Spleen (tissue), 13 donors: ENCODE measurements at places on chromosomes 5 and 9. TPM values are rescaled to one million over a fixed set of nuclear protein-coding genes. Genes with fewer than 3 reads are reported as not detected.

DNA sequence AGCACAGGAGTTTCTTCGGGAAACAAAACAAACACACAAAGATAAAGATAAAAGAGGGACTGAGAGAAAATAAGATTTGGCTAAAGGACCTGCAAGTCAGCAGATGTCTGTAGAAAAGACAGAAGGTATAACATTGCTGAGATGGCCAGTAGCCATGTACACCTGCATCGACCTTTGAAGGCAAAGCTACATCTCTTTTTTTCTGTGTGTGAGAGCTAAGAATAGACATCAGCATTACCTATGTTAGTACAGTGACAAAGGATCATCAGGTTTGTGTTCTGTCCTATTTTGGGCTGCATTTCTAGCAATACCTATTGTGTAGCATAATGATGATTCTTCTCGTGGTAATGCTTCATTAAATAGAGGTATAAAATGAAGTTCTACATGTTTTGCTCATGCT, 64.9 kb downstream of the KDM4C start:
- DNase-seq = no peak

- DNase-seq = no peak
These were observed 15.5 kb upstream of the GLRX start for GRCh38 chr5:95838001-95838520.

ARL10 gene
- 17.8 TPM for total RNA-seq

DNA sequence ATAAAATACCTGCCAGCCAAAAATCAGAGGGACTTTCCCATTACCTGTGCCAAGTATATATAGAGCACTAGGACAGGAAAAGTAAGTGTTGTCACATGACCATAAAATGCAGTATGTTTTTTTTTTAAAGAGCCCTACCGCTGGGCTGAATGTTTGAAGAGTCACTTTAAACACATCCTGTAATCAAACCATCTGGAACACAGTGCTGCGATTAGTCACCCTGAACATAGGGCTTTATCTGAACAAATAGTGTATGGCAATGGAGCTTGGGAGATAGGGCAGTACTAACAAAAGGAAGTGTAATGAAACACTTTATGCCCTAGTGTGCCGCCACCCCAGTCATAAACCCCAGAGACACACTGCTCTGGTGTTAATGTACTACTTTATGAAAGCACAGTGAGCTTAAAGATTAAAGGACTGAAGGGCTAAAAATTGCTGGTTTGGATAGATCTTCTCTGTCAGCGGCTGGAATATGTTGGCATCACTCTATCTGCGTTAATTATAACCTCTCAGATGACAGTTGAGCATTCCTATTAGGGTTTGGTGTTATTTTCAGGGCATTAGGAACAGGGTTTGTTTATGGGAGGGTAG, 90.4 kb downstream of the ZNF608 start:
- no peak for DNase-seq

DNA sequence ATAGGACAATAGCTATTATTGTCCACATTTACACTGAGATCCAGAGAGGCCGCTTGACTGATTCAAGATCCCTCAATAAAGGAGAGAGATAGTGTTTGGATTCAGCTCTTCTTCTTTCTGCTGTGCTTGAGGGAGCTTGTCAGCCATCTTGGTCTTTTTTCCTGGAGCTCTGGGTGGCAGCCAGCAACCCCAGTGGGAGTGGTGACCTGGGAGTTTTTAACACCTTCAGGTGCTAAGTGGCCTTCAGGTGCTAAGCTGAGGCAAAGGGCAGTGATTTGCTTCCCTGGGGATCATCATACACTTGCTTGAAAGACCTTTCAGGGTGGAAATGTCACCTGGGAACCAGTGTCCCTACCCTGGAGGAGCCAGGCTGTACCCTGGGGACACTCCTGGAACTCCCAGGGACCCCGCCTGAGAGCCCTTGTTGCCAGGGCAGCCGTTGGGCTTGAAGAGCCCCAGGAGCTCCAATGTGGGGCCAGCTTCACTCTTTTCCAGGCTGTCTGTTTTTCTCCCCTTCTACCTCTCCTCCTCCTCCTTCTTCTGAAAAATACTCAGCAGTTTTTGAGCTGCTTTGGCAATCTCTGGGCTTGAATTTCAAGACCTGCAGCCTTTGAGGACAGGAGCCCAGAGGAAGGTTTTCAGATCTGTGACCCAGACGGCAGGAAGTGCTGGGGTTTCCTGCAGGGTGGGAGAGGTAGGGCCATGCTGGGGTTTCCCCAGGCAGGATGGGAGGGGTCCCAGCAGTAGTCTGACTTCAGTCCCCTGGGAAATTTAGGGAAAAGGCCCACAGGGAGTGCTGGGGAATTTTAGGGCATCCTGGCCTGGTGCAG, 59.7 kb downstream of the FGF18 start:
- DNase-seq = no peak

CSF2 gene
- total RNA-seq = not detected

DNA sequence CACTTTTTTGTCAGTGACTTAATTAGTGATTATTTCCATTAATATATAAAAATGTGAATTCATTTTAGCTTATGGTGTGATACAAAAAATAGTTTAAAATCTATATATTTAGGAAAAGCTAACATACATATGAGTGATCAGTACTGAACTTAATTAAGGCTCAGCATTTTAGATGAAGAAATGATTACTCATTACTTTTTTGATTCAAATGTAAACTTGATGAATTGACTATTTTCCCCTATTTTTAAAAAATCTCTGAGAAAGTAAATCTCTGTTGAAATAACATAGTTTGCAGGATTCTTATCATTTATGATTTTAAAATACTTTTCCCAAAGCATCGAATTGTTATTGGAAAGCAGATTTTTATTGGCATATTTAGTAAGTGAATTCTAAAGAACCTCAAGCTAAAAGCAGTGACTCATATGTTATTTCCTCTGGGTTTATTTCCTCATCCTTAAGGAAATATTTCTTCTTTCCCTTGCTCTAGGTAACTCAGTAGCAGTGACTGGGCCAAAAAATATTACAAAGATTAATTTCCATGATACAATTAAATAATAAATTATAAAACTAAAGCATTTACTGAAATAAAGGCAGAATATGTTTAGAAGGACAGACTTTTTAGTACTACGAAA, 290.6 kb downstream of the FER start:
- no peak for DNase-seq

DNA sequence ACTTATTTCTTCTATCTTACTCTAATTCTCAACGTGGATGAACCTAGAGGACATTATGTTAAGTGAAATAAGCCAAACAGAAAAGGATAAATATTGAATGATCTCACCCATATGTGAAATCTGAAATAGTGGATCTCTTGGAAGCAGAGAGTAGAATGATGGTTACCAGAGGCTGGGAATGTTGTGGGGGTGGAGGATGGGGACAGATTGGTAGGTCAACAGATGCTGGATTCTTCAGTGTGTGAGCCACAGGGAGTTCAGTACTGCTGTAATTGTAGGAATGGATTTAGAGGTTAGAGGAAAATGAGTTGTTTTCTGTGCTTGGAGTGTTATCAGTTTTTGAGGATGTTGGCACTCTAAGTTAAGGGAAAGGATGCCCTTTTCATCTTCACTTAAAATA, 190.6 kb downstream of the FBXL7 start:
- DNase-seq = no peak

GRCh38 chr5:38795986-38796741, 49.6 kb upstream of the OSMR start:
- no peak for DNase-seq

DDX4 gene
- total RNA-seq = not detected

DNA sequence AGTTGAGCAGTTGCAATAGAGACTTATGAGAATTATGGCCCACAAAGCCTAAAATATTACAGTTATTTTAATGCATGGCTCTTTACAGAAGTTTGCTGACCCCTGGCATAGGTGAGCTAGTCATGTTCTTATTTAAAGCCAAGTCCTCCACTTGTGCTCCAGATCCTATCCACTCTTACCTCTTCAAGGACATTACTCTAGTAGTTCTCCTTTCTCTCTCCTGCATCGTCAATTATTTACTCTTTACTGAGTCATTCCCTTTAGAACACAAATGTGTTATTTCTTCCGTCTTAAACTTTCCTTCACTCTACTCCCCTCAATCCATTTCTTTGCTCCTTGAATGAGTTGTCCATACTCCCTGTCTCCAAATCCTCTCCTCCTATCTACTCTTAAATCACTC, 20.6 kb upstream of the TRAF1 start:
- no peak for DNase-seq
